ENCODE measurements at places on chromosomes 2 and 18. TPM values are rescaled to one million over a fixed set of nuclear protein-coding genes. Genes with fewer than 3 reads are reported as not detected.
A peak's percentile ranks its signal among the peaks of the same experiment; 100 is the strongest.

The KCNG2 gene
- total RNA-seq = 6.4 TPM

The SPP2 gene
- total RNA-seq = not detected

The FAM110C gene
- 0.26 TPM for total RNA-seq

DNA sequence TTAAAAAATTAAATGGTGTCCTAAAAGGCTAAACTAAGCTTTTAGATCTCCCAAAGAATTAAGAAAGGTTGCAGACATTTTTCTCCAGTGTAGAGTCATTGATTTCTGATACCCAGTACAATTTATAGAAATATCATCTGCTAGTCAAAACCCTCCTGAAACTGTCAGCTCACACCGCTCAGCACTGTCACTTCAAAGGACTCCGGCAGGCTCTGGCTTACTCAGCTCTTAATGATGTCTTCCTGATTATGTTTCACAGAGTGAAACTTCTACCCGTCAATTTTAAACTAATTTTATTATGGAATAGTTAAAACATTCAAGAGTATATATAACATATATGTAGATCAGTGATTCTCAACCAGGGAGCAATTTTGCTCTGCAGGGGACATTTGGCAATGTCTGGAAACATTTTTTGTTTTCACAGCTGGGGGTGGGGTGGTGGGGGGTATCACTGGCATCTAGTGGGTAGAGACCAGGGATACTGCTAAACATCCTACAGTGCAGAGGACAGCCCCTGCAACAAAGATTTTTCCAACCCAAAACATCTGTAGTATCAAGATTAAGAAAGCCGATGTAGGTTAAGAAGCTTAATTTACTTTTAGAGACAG is 31.6 kb downstream of the CDK15 start:
- no peak overlapping the region for H3K27ac ChIP-seq
- no peak overlapping the region for H3K4me3 ChIP-seq
- no peaks in the 10 kb centered on the region for H3K27me3 ChIP-seq
- H3K4me1 ChIP-seq = no peaks in the 10 kb centered on the region
- H3K36me3 ChIP-seq = no peaks in the 10 kb centered on the region

DNA sequence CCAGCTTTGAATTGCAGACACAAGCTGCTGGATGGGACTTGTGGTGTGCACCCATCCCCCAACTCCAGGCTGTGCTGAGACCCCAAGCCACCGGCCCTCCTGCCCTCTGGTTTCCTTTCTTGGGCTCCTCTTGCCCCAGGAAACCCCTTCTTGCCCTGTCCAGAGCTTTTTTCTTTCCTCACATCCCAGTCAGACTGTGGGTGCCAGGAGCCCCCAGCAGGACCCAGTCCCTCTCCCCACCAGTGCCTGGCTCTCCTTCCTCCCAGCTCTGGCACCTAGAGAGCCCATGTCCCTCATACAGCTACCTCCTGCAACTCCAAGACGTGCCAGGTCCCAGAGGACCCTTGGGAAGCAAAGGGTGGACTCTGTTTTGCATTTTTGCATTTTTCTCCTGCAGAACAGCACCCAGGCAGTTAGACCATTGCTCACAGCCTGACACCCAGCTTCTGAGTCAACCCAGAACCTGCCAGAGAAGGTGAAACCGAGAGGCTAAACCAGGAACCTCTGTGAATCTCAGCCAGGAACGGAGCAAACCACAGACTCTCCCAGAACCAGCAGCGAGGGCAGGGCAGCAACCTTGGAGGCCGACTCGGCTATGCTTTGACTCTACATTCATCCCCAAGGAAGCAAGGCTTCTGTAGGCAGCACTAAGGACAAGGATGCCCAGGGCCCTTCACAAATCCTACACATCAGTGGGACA is 221.1 kb downstream of the ANAPC1 start:
- H3K4me3 ChIP-seq = no peak overlapping the region
- DNase-seq = peak; percentile 22
- H3K36me3 ChIP-seq = no peaks in the 10 kb centered on the region
- H3K27ac ChIP-seq = peak overlapping the region; percentile 13
- H3K27me3 ChIP-seq = no peaks in the 10 kb centered on the region
- peaks cover 32% of the 10 kb centered on the region for H3K4me1 ChIP-seq

DNA sequence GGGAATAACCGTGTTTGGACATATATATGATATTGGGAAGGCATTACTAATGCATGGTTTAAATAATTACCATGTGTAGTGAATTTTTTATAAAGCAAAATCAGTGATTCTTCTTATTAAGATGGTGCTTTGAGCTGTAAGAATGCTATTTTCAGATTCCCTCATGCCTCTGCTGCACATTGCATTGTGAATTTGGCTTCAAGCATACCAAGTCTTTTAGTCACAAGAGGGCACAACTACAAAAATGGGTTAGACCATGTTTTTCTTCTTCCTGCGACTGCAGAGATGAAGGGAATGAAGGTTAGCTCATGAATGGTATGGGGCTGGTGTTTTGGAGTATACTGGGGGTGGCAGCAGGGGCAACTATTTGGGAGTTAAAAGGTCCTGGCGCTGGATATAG is 320.1 kb downstream of the SLC4A3 start:
- H3K36me3 ChIP-seq = no peaks in the 10 kb centered on the region
- no peak overlapping the region for H3K4me3 ChIP-seq
- H3K4me1 ChIP-seq = no peaks in the 10 kb centered on the region

DNA sequence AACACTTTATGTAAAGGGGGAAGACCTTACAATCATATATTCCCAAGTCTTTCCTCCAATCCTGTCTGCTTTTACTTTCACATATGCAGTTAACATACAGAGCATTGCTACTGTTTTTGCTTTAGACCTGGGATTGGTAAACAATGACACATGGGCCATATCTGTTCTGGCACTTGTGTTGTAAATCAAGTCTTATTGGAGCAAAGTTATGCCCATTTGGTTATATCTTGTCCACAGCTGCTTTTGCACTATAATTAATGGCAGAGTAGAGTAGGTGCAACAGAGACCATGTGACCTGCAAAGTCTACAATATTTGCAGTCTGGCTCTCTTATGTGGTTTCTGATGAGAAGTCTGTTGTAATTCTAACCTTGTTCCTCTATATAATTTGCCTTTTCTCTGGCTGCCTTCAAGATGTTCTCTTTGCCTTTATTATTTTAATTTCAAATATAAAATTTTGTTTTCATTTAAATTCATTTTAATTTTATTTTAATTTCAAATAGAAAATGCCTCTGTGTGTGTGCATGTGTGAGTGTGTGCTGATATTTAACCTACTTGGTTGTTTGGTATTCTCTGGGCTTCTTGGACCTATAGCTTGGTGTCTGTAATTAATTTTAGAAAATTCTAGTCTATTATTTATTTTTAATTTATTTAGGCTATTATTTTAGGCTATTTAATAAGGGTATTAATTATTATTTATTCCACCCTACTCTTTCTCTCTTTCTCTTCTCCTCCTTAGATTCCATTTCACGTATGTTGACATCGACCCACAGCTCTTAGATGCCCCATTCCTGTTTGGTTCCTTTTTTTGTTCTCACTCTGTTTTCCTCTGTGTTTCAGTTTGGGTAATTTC is 16.8 kb upstream of the LPIN1 start:
- peaks cover 6% of the 10 kb centered on the region for H3K27me3 ChIP-seq
- no peaks in the 10 kb centered on the region for H3K36me3 ChIP-seq
- DNase-seq = no peak
- no peaks in the 10 kb centered on the region for H3K4me1 ChIP-seq
- H3K4me3 ChIP-seq = no peak overlapping the region
- H3K27ac ChIP-seq = no peak overlapping the region

DNA sequence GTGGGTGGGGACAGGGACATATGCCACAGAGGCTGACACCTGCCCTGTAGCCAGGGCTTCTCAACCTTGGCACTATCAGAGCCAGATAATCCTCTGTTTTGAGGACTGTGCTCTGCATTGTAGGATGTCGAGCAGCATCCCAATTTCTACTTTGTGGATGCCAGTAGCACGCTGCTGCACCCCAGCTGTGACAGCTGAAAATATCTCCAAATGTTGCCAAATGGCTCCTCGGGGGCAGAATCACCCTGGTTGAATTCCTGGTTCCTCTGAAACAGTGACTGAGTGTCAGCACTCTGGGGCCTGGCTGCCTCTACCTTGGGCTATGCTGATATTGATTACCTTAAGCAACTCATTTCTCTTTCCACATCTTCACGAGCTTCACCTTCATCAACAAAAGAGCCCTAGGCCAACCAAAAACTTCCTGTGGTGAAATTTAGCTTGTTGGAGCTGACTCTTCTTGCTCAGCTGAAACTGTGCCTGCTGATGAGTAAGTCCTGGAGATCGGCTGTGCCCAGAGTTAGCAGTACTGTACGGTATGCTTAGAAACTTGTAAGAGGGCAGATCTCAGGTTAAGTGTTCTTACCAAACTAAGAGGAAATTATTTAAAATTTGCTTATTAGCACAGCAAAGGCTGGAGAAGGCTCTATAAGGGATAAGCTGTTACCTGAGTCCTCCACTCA is 138.1 kb downstream of the SEPTIN10 start:
- H3K4me3 ChIP-seq = no peak overlapping the region
- peak; percentile 81 for DNase-seq
- H3K27ac ChIP-seq = no peak overlapping the region
- no peaks in the 10 kb centered on the region for H3K36me3 ChIP-seq
- peaks cover 2% of the 10 kb centered on the region for H3K4me1 ChIP-seq
- H3K27me3 ChIP-seq = no peaks in the 10 kb centered on the region

- no peaks in the 10 kb centered on the region for H3K36me3 ChIP-seq
- no peaks in the 10 kb centered on the region for H3K27me3 ChIP-seq
- no peak overlapping the region for H3K4me3 ChIP-seq
- DNase-seq = no peak
- H3K27ac ChIP-seq = no peak overlapping the region
- no peaks in the 10 kb centered on the region for H3K4me1 ChIP-seq
These were observed 166.6 kb downstream of the VAPA start for GRCh38 chr18:10080372-10080771.

DNA sequence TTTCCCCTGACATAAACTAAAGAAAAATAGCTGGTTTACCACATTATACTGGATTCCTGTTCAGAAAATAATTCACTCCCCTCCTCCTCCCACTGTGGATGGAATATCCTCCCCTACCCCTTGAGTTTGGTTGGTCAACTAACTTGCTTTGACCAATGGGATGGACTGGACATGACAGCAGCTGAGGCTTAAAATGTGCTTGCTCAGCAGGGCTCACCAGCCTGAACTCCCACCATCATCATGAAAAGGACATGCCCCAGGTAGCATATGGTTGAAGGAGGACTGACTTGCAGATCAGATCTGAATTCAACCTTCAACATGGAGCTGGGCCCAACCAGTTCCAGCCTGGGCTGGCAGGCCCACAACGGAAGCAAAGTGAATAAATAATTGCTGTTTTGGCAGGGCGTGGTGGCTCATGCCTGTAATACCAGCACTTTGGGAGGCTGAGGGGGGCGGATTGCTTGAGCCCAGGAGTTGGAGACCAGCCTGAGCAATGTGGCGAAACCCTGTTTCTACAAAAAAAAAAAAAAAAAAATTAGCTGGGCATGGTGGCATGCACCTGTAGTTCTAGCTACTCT is 284.4 kb downstream of the AFF3 start:
- H3K4me1 ChIP-seq = no peaks in the 10 kb centered on the region
- DNase-seq = no peak
- no peaks in the 10 kb centered on the region for H3K36me3 ChIP-seq
- no peak overlapping the region for H3K4me3 ChIP-seq
- H3K27me3 ChIP-seq = no peaks in the 10 kb centered on the region

- H3K27ac ChIP-seq = no peak overlapping the region
- no peak overlapping the region for H3K4me3 ChIP-seq
- H3K36me3 ChIP-seq = no peaks in the 10 kb centered on the region
- H3K4me1 ChIP-seq = peaks cover 9% of the 10 kb centered on the region
- no peak for DNase-seq
These were observed 72.4 kb downstream of the RHOB start for GRCh38 chr2:20519309-20519708.

Data from fibroblast of lung (primary cell).